ENCODE measurements at places on chromosomes 7 and 10.

DNA sequence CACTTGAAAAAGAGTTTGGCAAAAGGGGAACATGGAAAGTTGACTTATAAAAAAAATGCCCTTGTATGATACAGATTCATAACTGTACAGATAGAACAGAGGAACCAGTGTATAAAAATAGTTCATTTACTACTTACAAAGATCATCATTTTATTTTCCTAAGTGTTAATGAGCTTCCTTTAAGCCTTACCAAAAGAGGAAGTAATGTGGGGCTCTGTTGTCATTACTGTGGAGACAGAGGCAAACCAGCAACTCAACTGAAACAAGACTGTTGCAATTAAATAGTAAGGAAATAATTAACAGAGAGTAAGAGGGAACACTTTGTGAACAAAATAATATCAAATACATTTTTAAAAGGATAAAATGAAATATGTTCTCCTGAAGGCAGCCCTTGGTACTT is 526.2 kb upstream of the ADARB2 start:
- no peak for DNase-seq

GRCh38 chr10:34994565-34995142 is 95.5 kb downstream of the CUL2 start:
- DNase-seq: no peak

GRCh38 chr10:6095810-6096570 is 7.2 kb downstream of the RBM17 start:
- DNase-seq: no peak

- no peak for DNase-seq
These were observed 1.3 kb downstream of the PDZD8 start for GRCh38 chr10:117373823-117374505.

DNA sequence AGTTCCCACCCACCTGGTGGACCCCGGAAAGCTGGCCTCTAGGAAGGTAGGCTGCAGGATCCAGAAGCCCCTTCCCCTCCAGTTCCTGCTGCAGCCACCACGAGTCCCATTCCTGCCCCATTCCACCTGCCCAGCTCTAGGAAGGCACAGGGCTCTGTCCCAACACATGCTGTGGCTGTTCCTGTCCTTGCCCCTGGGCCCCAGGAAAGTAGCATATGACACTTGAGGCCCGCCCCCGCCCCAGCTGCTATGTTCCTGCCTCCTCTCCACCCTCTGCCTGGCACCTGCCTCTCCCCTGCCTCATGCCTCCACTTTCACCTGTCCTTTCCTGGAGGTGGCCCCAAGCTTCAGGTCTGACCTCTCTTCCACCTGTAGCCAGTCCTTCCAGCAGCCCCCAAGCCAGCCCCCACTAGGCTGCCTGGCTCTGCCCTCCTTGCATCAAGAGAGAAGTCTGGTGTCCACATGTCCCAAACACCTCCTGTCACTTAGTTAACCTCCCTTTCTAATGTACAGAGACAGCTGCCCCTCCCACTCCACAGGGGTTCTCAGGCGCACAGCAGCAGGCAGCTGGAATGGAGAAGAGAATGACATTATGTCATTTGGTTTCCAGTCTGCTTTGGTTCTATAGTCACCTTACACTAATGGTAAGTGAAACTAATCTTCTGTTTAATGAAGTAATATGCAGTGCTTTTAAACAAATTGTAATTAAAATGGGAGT is 22.7 kb downstream of the YKT6 start:
- DNase-seq: no peak

GRCh38 chr10:14124941-14125340 is 205.8 kb downstream of the FRMD4A start:
- no peak for DNase-seq

DNA sequence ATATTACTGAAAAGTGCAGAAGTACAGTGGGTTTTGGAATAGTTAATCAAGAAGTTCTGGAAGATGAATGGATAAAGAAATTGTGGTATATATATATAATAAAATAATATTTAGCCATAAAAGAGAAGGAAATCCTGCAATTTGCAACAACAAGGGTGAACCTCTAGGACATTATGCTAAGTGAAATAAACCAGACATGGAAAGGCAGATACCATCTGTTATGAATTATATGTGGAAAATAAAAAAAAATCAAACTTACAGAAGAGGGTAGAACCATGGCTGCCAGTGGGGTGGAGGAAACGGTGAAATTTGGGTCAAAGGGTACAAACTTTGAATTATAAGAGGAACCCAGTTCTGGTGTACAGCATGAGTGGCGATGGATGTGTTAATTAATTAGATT is 162.6 kb downstream of the BICC1 start:
- DNase-seq: no peak

- no peak for DNase-seq
These were observed 590.6 kb upstream of the C7orf33 start for GRCh38 chr7:147999962-148000361.

DNA sequence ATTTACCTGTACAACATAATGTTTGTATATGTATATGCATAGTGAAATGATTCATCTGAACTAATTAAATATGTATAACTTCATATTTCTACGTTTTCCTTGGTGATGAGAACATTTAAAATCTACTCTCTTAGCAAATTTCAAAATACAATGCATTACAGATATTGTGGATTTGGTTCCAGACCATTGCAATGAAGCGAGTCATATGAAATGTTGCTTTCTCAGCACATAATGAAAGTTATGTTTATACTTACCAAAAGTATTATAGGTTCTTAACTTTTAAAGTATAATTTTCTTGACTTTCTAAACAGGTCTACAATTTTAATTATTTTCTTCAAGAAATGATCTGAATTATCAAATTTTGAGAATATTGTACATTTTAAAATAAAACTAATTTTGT is 189.2 kb downstream of the CSTF2T start:
- no peak for DNase-seq

- no peak for DNase-seq
These were observed 28.7 kb downstream of the ICA1 start for GRCh38 chr7:8232999-8233847.

DNA sequence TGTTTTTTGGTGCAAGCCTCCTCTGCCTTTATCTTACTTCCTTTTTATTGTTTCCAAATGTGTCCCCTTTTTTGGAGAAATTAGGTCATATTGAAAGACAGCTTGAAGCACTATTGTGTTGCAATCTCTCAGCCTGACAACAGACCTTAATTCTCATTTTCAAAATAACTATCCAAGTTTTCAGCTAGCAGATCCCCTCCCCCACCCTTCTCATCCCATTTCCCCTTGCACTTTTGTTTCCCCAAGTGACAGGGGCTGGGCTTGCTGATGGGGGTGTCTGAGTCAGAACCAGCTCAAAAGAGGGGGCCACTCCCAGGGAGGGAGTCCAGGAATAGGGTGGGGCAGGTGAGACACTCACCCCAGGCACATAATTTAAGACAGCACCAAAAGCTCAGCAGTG is 75.3 kb downstream of the MKI67 start:
- DNase-seq: no peak

DNA sequence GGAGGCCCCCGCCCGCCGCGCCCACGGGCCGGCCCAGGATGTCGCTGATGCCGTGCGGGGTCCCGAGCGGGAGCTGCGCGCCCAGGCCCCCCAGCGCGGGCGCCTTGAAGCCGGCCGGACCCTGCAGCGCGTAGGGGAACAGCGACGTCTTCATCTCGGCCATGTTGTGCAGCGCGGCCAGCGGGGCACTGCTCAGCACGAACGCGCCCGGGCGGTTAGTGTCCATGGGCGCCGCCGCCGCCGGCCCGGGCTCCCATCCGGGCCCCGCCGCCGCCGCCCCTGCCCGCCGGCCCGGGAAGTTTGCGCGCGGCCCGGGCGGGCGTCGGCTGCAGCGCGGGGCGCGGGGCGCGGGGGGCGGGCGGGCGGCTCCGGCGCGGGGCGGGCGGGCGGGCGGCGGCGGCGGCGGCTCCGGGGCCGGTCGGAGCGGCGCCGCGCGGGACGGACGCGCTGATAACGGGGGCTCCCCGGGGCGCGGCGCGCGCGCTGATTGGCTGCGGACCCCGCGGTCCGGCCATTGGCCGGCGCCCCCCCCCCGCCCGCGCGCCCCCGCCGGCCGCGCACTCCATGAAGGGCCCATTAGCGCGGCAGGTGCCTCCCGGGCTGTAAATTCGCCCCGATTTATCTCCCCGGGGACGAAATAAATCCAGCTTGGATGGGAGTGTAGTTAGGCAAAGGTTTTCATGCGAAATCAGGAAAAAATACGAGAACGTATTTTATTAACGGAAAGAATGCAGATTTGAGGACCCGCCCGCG is at the start of gene NKX6-2:
NKX6-2 (minus strand) TSS at position 425 of the 753 bp plus-strand sequence; CDS start at position 226, 199 bp downstream.
- DNase-seq: no peak

DNA sequence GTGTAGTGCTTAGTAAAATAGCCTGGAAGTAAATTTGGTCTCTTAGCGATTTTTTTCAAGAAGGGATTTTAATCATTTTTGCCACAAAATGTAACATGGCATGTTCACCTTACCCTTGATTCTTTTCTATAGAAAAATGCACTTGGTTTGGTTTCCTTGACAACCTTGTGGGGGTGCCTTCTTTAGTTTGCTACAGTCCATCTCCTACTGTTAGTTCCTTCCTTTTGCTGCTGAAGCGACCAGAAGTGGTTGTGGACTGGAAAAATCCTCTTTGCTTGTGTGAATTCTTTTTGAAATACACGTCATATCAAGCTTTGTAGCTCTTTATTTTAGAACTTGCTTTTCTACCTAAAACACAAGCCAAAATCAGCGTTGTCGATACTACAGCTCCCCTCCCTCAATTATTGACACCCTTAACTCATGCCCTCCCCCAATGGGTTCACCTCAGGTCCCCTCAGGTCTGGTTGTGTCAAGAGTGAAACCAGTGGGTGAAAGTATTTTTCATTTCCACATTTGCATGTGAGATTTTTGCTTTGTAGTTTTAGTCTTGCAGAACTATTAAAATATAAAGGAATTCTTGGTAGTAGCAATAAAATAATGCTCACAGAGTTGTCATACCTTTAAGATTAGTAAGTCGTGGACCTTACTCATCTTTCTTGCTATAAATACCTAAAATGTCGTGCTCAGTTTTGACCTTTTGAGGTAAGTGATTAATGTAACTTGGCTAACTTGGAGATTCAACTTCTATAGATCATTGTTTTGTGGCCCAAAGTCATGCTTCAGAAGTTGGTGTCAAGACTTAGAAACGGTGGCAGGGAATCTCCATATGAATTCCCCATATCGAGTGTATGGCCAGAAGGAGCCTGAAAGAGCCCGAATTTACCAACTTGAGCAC is 1.5 kb downstream of the ACTR3B start:
- no peak for DNase-seq

DNA sequence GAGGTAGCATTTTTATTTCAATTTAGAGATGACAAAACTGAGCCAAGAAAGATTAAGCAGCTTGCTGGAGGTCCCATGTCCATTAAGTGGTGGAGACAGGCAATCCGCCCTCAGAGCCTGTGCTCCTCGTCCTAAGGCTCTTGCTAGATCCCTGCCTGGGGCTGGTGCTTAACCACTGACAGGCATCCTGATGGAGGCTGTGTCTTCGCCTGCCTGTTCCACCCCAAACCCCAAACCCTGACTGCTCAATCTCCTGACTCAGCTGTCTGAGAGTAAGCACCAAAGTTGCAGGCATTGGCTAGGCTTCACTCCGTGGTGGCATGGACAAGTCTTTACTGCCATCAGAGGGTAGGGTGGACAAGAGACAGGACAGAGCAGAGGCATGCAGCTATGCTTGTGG is 209.4 kb downstream of the POU6F2 start:
- no peak for DNase-seq

GRCh38 chr7:19928247-19928646 is 154.8 kb upstream of the TMEM196 start:
- DNase-seq: no peak

DNA sequence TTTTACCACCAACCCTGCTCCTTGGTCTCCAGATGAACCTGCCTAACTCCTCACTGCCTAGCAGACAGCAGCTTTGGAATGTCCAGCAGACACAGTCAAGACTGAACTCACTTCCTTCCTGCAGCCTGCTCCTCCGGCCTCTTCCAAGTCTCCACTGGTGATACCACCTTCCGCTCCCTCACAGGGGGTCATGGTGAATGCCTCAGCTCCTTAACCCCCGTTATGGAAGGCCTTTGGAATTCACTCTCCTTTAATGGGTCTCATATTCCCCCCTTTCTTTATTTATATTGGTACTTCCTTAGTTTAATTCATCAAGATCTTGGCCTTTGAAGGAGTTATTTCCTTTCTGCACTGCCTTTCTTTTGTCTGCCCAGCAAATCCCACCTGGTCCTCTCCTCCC is 44.9 kb upstream of the ZNF32 start:
- no peak for DNase-seq

GRCh38 chr10:6416892-6417512 is 163.1 kb downstream of the PRKCQ start:
- DNase-seq: no peak

DNA sequence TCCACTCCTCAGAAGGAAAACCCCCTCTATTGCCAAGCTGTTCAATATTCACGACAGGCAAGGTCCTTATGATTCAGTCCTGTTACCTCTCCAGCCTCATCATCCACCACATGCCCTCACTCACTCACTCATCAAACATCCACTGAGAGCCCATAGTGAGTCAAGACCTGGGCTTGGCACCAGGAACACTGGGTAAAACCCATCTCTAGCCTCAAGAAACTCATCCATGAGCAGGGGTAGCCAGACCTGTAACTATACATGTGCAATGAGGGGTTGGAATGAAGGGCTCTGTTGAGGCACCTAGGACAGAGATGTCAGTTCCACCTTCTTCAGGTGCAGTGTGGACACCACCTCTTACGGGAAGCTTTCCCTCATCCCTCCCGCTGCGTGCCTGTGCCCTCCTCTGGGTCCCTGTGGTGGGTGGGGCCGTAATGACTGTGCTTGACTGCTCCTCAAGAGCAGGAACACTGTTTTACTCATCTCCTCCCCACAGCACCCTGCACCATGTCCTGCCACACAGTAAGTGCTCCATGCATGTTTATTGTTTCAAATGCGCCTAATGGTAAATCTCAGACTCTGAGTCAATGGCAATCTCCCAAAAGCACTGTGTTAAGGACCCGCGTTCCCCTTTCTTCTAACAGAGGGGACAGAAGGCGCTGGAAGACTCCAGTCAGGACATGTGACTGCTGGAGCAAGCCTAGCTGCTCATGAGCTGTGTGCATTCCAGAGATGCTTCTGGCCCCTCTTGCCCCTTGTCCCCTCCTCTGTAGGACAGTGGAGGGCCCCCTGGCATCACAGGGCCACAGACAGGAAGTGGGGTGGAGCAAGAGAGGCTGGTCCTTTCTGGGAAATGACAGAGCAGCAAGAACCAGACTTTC is 95.4 kb downstream of the HIPK2 start:
- no peak for DNase-seq

GRCh38 chr7:138887872-138888656 is 90.1 kb upstream of the ATP6V0A4 start:
- DNase-seq: no peak

- no peak for DNase-seq
These were observed 16.4 kb upstream of the C10orf105 start for GRCh38 chr10:71735709-71736569.

GRCh38 chr7:148492157-148492860 is 98.3 kb upstream of the C7orf33 start:
- DNase-seq: no peak

DNA sequence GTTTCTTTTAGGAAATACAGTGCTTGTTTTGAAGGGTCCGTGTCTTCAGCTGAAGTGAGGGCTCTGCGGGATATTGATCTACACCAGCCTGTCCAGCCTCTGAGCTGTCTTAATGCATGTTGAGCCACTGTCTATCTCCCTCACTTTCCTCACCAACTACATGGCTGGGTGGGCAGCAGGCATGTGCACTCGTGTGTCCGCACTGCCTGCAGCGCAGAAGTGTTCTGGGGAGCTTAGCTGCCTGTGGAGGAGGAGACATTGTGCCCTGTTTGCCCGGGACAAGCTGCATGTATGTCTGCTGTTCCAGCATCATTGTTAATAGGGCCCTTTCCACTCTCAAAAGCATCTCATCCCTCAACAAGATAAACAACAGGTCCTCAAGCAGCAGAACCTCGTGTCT is 133.1 kb upstream of the EEPD1 start:
- DNase-seq: no peak

- DNase-seq: no peak
These were observed 284.0 kb downstream of the CELF2 start for GRCh38 chr10:11301571-11302111.

Measured in omental fat pad (tissue), 4 donors.